ENCODE measurements at places on chromosomes 1 and 21.

GRCh38 chr1:205669341-205670149, 10.8 kb downstream of the SLC45A3 start:
- no peak for DNase-seq

DNA sequence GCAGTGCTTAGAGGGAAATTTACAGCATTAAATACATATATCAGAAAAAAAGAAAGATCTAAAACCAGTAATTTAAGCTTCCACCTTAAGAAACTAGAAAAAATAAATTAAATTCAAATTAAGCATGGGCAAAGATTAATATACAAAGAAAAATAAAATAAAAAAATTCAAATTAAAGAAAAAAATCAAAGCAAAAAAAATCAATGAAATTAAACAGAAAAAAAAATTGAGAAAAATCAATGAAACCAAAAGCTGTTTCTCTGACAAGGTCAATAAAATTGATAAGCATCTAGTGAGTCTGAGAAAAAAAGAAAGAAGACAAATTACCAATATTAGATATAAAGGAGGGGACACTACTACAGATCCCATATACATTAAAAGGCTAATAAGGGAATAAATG, 26.0 kb downstream of the GNG12 start:
- no peak for DNase-seq

GRCh38 chr1:59498640-59499039, 201.7 kb downstream of the FGGY start:
- no peak for DNase-seq

- no peak for DNase-seq
Measured at GRCh38 chr1:39990428-39990827, 35.5 kb downstream of the MFSD2A start.

- no peak for DNase-seq
Measured at GRCh38 chr1:78170859-78171258, 125.1 kb downstream of the GIPC2 start.

GRCh38 chr1:100265562-100265930, 470 bp upstream of the RTCA start:
- no peak for DNase-seq

GRCh38 chr1:194442901-194443575, 1256.6 kb upstream of the B3GALT2 start:
- DNase-seq, result no peak

Measured in glutamatergic neuron (in vitro differentiated cells).